Left ventricle myocardium inferior (tissue), 1 donor: ENCODE measurements at places on chromosomes 12 and 14. TPM values are rescaled to one million over a fixed set of nuclear protein-coding genes. Genes with fewer than 3 reads are reported as not detected.

Gene RIPK3
- total RNA-seq, result 3.6 TPM

Gene PDE6H
- total RNA-seq, result not detected

Gene VIPAS39
- 14.9 TPM for total RNA-seq

Gene ERBB3
- 2.3 TPM for total RNA-seq

Gene CACNA1C
- 137 TPM for total RNA-seq

Gene TAS2R42
- not detected for total RNA-seq

Gene POTEM
- total RNA-seq, result not detected

Gene DHRS7
- 29.5 TPM for total RNA-seq

Gene C12orf50
- total RNA-seq, result not detected

Gene B4GALNT1
- 4.7 TPM for total RNA-seq
